ENCODE measurements at places on chromosomes 4 and X.

DNA sequence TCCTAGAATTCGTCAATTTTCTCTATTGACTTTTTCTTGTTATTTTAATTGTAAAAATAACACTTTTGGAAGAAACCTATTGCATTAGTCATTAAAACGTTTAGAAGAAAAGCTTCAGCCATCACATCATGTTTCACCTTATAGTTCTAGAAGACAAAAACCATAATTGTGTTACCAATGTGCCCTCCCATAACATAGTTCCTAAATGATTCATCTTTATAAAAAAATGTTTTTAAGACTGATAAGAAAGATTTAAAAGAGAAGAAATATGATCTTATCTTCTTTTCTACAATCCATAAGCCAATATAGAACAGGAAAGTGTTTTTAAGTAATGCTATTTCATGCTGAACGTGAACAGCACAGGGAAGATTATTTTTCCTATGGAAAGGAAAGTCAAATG, 316.6 kb upstream of the NDST4 start:
- DNase-seq, result no peak

DNA sequence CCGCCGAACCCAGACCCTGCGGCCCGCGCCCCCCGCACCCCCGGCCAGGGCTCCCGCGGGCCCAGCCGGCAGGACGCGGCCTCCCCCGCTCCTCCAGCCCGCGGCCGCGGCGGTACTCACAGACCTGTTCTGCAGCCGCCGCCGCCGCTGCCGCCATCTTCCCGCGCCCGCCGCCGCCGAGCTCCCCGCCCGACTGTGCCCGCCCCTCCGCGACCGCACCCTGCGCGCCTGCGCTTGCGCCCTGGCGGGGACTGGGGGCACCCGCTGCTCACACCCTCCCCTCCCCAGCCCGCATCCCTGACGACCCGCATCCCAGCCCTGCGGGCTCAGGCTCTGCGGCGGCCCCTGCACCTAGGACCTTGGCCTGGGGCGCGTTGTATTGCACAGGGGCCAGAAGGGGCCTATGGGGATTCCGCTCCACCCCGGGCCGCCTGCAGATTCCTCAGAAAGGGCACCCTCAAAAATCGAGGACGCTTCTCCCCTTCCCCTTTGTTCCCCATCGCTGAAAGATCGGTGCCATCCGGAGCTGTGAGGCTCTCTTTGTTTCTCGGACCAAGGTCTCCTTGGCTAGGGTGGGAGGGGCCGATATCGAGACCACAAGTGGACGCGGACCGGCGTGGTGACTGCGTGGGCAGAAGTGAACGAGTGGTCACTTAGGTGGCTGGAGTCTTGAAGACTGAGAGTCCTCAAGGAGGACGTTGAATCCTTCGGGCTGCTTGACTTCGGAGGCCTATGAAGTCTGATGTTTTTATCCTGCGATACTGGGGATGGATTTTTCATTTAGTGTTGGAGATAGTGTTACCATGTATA, at the start of gene SGCB:
Gene SGCB (minus strand): TSS at position 197 of the 810 bp plus-strand sequence. CDS start 40 bp downstream, at position 157.
- peak; percentile 74 for DNase-seq

GRCh38 chr4:121138039-121138825, 25.9 kb downstream of the TNIP3 start:
- DNase-seq, result peak; percentile 42

- DNase-seq, result no peak
Observed at GRCh38 chr4:92497141-92497540, 193.4 kb downstream of the GRID2 start.

DNA sequence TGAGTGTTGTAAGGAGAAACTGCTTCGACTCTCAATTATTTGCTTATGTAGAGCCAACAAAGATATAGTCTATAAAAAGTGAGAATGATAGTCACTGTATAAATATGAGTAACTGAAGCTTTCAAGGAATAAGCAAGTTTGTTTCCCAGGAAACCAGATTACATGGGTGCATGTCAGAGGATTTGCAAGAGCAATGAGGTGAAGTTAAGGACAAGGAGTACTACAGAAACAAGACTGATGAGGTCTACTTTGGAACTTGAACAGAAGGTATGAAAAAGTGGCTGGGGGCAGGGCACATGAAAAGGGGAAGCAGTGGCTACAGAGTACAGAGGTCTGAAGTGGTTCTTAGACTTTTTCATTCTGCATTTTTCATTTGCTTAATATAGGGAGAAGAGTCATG, 321.0 kb upstream of the CXXC4 start:
- DNase-seq, result no peak

DNA sequence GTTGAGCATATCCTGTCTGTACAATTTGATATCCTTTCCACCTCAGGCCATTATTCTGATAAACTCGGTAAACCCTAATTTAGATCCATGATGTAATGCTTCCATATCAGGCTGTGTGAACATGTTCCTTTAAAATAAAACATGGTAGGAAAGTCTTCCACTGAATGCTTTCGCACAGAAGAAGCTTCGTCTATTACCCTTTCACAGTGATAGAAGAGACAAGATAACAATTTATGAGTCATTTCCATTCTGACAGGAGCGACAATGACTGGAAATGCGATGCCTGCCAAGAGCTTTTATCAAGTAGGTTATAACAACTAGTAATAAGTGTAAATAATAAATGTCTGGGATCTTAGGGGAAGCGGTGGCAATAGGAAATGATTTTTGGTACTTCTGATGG, 98.8 kb downstream of the TTC29 start:
- DNase-seq, result no peak

DNA sequence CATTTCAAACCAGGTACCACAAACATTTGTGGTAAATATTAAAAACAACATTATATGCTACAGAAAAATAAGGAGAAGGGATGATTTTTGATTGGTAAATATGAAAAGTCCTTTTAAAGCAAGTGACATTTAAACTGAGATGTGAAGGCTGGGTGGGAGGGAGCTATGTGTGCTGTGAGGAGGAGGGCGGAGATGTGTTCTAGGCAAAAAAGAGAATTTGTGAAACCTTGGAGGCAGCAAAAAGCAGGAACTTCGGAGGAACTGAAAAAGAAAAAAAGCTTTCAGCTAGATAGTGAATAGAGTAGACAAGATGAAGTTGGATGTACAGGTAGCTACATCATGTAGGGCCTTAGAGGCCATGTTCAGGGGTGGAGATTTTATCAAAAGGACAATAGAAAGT, 10.1 kb upstream of the ARAP2 start:
- no peak for DNase-seq

- peak; percentile 46 for DNase-seq
Observed at GRCh38 chr4:4575284-4576211, 33.7 kb upstream of the STX18 start.

DNA sequence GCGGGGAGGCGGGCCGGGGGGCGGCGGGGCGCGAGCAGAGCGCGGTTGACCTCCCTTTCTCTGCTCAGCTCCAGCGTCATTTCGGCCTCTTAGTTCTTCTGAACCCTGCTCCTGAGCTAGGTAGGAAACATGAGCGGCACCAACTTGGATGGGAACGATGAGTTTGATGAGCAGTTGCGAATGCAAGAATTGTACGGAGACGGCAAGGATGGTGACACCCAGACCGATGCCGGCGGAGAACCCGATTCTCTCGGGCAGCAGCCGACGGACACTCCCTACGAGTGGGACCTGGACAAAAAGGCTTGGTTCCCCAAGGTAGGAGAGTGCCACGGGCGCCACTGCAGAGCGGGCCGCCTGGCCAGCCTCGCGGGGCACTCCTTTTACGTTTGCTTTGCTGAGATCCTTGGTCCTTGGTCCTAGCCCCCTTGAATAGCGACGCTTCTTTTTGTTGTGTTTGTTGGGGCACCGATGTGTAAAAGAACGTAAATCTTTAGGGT, at the start of gene HTATSF1:
Gene HTATSF1 (plus strand): TSS at position 37 of the 497 bp plus-strand sequence. CDS start 93 bp downstream, at position 130.
- no peak for DNase-seq

DNA sequence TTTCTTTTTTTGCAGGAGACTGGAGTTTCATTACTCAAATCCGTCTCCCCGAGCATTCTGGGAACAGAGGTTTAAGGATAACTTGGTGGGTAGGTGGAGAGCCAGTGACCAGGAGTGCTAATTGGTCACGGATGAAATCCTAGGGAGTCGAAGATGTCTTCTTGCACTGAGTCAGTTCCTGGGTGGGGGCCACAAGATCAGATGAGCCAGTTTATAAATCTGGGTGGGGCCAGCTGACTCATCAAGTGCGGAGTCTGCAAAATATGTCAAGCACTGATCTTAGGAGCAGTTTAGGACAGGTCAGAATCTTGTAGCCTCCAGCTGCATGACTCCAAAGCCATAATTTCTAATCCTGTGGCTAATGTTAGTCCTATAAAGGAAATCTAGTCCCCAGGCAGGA, 741.3 kb downstream of the PCDH7 start:
- no peak for DNase-seq
